ENCODE measurements at places on chromosomes 7 and 10. TPM values are rescaled to one million over a fixed set of nuclear protein-coding genes. Genes with fewer than 3 reads are reported as not detected.

DNA sequence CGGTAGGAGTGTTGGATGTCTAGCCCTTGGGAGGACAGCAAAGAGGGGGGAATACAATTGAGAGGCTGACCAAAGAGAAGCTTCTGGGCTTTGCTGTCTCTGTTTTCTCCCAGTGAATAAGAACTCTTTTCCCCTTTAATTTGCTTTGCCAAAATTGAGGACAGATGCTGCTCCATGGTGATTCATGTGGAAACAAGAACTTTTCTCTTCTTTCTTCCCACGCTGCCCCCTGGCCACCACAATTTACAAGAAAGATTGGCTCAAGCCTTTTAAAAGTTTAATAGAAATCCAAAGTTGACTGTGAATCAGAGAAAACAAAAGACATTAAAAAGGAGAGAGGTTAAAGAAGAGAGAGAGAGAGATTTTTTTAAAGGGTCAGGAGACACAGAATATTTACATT is 49.0 kb downstream of the PRR15 start:
- DNase-seq, result no peak
- no peaks in the 10 kb centered on the region for H3K4me1 ChIP-seq
- H3K36me3 ChIP-seq, result no peaks in the 10 kb centered on the region
- H3K4me3 ChIP-seq, result no peak overlapping the region
- no peaks in the 10 kb centered on the region for H3K27me3 ChIP-seq
- no peak overlapping the region for H3K27ac ChIP-seq

DNA sequence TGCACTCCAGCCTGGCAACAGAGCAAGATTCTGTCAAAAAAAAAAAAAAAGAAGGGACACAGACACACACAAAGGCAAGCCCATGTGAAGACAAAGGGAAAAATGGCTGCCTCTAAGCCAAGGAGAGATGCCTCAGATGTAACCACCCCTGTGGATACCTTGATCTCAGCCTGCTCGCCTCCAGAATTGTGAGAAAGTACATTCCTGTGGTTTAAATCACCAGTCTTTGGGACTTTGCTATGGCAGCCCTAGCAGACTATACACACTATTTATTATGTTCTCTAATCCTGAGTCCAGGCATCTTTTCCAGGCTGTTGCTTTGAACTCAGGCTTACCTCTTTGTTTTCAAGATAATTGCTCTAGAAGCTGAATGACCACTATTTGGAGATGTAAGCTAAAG is 494.3 kb downstream of the GALNT17 start:
- H3K4me1 ChIP-seq, result no peaks in the 10 kb centered on the region
- H3K36me3 ChIP-seq, result no peaks in the 10 kb centered on the region
- DNase-seq, result no peak
- no peak overlapping the region for H3K4me3 ChIP-seq
- H3K27me3 ChIP-seq, result no peaks in the 10 kb centered on the region
- no peak overlapping the region for H3K27ac ChIP-seq

GRCh38 chr7:96034940-96035727 is 262.8 kb downstream of the DYNC1I1 start:
- no peak for DNase-seq
- H3K27me3 ChIP-seq, result no peaks in the 10 kb centered on the region
- no peak overlapping the region for H3K27ac ChIP-seq

DNA sequence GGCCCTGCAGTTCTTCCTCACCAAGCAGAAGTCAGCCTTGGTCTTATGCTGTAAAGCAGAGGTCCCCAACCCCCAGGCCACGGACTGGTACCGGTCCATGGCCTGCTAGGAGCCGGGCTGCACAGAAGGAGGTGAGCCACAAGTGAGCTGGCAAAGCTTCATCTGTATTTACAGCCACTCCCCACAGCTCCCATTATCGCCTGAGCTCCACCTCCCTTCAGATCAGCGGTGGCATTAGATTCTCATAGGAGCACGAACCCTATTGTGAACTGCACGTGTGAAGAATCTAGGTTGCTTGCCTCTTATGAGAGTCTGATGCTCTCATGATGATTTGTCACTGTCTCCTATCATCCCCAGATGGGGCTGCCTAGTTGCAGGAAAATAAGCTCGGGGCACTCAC is 87.6 kb upstream of the NEBL start:
- no peak overlapping the region for H3K27ac ChIP-seq
- no peaks in the 10 kb centered on the region for H3K36me3 ChIP-seq
- no peaks in the 10 kb centered on the region for H3K27me3 ChIP-seq

- no peaks in the 10 kb centered on the region for H3K36me3 ChIP-seq
- H3K27me3 ChIP-seq, result no peaks in the 10 kb centered on the region
- H3K4me1 ChIP-seq, result peaks cover 4% of the 10 kb centered on the region
- peak overlapping the region; percentile 100 for H3K27ac ChIP-seq
- DNase-seq, result peak; percentile 90
Measured at GRCh38 chr7:139340808-139341057, 404 bp upstream of the FMC1 start.

Gene PLPP4
- not detected for total RNA-seq

Gene TMEM236
- 0.06 TPM for total RNA-seq

Gene PDGFA
- 2.1 TPM for total RNA-seq

Measured in A673 (cell line).